ENCODE measurements at places on chromosomes 16 and 17. TPM values are rescaled to one million over a fixed set of nuclear protein-coding genes. Genes with fewer than 3 reads are reported as not detected.

KDM6B gene
- 2.9 TPM for total RNA-seq

ABI3 gene
- 2.3 TPM for total RNA-seq

PSME3 gene
- 73.8 TPM for total RNA-seq

CLEC10A gene
- not detected for total RNA-seq

TSNAXIP1 gene
- 0.26 TPM for total RNA-seq

KRTAP1-5 gene
- total RNA-seq: not detected

HBQ1 gene
- not detected for total RNA-seq

MSLN gene
- 2.0 TPM for total RNA-seq

MRM3 gene
- 18.6 TPM for total RNA-seq

LONP2 gene
- total RNA-seq: 24.5 TPM

PRAC1 gene
- total RNA-seq: not detected

GINS2 gene
- 0.85 TPM for total RNA-seq

CYGB gene
- total RNA-seq: 24.0 TPM

COTL1 gene
- total RNA-seq: 197 TPM

MMP25 gene
- not detected for total RNA-seq

DPEP3 gene
- total RNA-seq: not detected
